Progenitor cell of endocrine pancreas (in vitro differentiated cells): ENCODE measurements at places on chromosomes 1 and 21.

- DNase-seq, result peak; percentile 79
These were observed at the start of gene SYT2 for GRCh38 chr1:202710070-202711045. TSS of gene SYT2 (minus strand) at chr1:202710454. CDS start at chr1:202605772, 104,682 bp downstream.

DNA sequence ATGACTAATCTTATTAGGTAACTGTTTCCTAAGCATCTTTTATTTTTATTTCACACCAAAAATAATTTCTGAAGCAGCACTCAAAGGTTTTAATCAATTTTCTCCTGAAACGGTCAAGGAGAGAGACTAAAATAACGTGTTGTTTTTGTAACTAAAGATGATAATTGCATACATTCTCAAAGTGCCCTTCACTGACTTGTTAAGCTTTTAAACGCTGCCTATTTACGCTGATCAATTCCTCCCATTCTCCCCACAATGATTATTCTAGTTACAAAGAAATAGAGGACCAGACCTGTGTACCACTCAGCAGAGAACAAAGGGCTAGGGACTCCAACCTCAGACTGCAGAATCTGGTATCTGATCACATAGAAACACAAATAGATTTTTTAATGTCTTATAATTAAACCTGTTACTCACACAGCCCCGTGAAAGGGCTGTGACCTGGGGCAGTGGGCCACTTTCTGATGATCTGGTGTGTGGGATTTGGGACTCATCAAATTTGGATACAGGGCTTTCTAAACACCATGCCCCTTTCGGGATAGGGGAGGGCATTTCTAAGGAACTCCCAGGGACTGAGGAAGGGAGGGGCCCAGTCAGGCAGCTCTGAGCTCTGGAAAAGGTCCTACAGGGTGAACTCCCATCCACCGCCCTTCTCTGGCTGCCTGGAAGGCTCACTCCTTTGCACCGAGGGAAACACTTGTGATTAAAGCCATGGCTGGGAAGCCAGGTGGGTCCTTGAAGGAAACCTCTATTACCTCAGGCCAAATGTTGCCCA lies 65.2 kb downstream of the BCAR3 start:
- no peak for DNase-seq

DNA sequence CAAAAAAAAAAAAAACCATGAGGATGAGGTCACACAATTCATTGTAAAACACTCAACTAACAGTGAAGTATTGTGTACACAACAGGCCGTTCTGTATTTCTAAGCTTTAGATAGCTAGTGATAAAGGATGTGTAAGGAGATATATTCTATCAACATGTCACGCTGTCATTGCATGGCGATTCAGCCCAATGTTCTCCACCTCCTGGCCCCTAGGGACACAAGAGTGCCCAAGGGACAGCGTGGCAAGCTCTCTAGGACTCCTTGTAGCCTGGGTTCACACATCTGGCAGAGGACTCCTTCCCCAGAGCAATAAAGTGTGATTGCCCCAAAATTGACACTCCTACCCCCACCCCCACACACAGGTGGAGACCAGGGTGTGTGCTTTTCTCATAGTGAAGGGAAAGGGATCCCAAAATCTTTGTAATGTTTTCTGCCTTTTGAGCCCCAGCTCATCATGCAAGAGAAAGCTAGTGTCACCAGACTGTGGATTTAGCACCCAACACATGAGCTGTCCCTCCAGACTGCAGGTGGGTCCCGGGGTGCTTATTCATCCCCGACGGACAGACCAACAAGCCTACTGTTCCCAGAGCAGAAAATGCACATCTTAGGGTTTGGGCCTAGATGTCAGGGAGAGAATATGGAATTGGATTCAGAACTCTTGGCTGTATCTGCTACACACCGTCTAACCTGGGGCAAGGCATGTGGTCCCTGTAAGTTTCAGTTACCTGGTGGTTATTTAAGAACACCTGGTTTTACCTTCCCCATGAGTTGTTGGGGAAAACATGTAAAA lies 11.5 kb downstream of the TMPRSS3 start:
- DNase-seq, result no peak

- DNase-seq, result no peak
These were observed 497 bp downstream of the FCRLB start for GRCh38 chr1:161721738-161722343.

GRCh38 chr1:180190091-180190490 lies 35.4 kb downstream of the QSOX1 start:
- DNase-seq, result no peak

DNA sequence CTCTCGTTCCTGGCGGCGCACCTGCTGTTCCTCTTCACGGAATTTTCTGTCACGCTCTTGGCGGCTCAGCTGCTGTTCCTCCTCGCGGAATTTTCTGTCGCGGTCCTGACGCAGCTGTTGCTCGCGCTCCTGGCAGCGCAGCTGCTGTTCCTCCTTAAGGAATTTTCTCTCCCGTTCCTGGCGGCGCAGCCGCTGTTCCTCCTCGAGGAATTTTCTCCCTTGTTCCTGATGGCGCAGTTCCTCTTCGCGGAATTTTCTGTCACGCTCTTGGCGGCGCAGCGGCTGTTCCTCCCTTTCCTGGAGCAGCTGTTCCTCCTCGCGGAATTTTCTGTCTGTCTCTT lies 6.4 kb downstream of the TCHH start:
- no peak for DNase-seq

GRCh38 chr1:160711276-160711601 lies 383 bp downstream of the CD48 start:
- DNase-seq, result no peak

- DNase-seq, result no peak
These were observed 267.6 kb downstream of the SETD4 start for GRCh38 chr21:35792569-35793305.

GRCh38 chr1:214164173-214164572 lies 116.8 kb upstream of the SMYD2 start:
- DNase-seq, result no peak

GRCh38 chr1:54538538-54538937 lies 9.5 kb upstream of the ACOT11 start:
- no peak for DNase-seq

DNA sequence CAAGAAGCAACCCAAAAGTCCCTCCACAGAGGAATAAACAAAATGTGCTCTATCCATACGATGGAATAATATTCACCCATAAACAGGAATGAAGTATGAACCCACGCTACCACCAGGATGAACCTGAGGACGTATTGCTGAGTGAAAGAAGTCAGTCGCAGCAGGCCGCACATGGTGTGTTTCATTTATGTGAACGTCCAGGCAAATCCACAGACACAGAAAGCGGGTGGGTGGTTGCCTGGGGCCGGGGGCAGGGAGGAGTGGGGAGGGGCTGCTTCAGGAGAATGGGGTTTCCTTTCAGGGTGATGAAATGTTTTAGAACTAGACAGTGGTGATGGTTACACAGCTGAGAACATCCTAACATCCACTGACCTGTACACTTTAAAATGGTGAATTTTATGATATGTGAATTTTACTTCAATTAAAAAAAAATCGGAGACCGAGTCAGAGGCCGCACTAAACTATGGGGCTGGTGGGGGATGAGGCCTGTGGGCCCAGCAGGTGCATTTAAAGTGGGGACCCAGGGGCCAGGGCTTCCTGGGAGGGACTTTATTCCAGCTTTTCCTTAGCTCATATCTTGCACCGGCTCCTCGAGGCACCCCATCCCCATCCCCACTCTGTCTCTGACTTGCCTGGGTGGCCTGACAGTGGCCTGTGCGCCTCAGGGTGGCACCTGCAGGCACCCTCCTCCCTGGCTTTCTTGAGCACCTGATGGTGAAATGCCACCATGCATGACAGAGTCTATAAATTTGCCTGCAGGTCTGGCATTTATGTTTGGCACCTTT lies 392.6 kb upstream of the VAMP3 start:
- DNase-seq, result no peak

GRCh38 chr1:95057351-95057750 lies 15.4 kb downstream of the ALG14 start:
- DNase-seq, result no peak

- no peak for DNase-seq
These were observed 1356.6 kb upstream of the ADGRL2 start for GRCh38 chr1:80444171-80444570.

- no peak for DNase-seq
These were observed 23.3 kb downstream of the LPAR3 start for GRCh38 chr1:84869720-84870119.

DNA sequence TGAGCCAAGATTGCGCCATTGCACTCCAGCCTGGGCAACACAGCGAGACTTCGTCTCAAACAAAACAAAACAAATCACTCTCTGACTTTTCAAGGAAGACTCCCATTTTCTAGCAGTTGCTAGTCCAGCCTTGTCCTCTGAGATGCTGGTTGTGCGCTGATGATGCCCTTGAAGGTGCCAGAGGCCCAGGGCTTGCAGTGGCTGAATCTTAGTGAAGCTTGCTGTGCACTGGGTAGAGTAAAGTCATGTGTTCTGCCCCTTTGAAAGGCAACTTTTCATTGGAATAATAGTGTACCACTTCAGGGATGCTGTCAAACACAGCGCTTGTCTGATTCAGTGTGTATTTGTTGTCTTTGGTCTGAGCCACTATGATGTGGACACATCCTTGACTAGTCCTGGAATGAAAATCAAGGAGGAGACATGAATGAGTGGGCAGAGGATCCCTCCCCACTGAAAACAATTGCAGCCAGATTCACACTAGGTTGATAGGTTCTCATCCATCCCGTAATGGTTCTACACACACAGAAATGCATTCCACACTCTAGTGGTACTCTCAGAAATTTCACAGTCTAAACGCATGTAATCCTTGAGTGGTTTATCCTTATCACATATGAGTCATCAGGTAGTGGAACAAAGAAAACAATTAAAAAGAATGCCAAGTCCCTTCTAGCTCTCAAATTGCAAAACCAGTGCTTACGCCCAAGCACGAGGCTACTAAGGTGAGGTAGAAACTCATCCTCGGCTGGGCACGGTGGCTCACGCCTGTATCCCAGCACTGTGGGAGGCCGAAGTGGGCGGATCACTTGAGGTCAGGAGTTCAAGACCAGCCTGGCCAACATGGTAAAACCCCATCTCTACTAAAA lies 17.8 kb upstream of the TDRD10 start:
- no peak for DNase-seq

DNA sequence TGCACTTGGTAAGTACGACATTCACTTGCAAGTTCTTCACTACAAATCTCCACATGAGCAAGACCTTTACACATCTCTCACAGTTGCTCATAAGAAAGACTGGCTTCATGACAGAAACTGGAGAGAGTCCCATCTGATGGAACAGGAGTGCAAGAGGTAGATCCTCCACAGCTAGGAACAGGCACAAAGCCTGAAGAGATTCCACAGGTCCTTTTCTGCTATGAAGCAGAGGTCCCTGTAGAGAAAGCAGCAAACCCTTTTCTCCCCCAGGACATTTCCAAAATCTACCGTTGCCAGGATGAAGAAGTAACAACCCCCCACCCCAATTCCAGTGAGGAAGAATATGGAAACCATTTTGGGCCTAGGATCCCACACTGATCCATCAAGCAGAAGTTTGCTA lies 47.3 kb downstream of the EIF4G3 start:
- DNase-seq, result no peak

- DNase-seq, result no peak
These were observed 372.1 kb upstream of the B3GALT2 start for GRCh38 chr1:193558491-193559028.

DNA sequence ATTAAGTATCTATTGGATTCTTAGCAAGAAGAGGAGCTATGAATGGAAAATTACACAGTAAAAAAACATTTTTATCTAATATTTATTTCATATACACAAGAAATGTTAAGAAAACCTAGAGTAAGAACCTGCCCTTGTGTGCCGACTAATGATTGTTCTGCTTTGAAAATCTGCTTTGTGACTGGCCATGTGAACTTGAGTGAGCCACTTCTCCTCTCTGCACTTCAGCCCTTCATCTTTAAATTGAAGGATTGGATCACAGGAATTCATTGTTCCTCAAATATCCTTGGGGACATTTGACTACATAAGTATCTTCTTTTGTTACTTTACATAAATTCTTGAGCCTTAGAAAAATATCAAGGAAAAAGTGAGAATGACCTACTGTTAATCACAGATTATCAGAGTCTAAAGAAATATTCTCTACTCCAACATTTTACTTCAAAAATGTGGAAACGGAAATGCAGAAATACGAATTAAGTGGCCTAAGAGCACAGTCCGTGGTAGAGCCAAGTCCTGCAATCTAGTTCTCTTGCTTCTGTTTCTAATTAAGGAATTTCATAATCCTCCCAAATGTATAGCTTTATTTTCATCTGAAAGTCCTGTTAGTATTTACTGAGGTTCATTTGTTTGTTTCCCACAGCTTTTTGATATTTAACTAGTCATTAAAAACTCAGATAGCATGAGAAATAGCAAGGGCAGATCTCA lies 46.3 kb upstream of the SAMSN1 start:
- DNase-seq, result no peak

GRCh38 chr1:64623750-64624191 lies 121.1 kb upstream of the RAVER2 start:
- DNase-seq, result no peak

DNA sequence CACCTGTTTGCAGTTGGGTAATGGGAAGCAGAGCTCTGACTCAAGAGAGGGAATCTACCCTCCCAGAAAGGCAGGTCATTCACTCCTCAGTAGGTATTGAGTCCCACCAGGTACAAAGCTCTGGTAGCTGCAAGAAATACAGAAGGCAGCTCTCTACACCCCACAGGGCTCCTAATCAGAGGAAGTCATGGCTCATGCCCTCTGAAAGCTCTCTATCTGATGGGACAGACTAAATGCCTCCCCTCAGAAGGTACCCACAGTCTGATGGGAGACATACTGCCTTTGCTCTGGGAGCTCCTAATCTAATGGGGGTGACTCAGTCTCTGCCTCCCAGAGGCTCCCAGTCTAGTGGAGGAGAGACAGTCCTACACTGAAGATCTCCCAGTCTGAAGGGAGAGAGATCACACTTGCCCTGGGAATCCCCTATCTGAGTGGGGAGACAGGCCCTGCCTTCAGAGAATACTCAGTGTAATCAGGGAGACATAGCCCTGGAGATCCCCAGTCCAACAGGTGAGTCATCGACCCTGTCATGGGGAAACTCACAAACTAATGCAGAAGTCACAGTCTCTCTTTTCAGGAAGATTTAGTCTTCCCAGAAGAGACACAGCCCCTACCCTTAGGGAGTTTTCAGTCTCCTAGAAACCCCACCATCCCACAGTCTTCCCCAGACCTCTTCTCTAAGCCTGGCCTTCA lies 23.7 kb downstream of the CAMK1G start:
- DNase-seq, result no peak

DNA sequence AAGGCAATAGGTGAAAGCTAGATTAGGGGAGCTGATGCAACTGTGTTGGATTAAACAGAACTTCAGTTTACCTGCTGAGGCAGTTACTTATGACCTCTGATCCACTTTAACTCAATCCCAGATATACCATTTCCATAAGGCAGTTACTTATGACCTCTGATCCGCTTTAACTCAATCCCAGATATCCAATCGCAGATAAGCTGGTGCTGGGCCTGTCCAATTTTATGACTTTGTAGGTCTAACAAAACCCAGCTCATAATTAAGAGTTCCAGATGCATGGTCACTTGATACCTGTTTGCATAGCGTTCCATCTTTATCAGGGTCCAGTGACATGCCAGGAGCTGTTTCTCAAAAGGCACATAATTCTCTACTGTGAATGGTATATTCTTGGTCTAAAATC lies 396.0 kb downstream of the AGBL4 start:
- DNase-seq, result no peak

- DNase-seq, result no peak
These were observed 20.4 kb downstream of the ODF2L start for GRCh38 chr1:86375688-86376087.

GRCh38 chr1:112528076-112528475 lies 19.3 kb downstream of the WNT2B start:
- no peak for DNase-seq
